Activated naive CD8-positive, alpha-beta T cell treated with anti-CD3 and anti-CD28 coated beads, Interleukin-2, amount 10 ng/mL, durations not matched to agents 7 days and 5 days (primary cell): ENCODE measurements at places on chromosomes 11 and 22. TPM values are rescaled to one million over a fixed set of nuclear protein-coding genes. Genes with fewer than 3 reads are reported as not detected.
A peak's percentile ranks its signal among the peaks of the same experiment; 100 is the strongest.

DNA sequence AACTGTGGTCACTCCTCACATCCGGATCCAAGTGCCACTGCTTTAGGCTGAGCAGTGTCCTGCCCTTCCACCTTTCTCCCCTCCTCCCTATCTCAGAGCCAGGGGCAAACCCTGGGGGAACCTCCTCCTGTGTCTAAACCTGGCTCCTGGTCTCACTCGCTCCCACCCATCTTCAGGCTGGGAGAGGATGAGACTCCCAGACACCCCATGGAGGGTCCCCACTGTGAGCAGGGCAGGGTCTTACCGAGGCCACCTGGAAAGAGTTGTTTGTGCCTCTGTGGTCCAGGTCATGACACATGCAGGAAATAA, 93.6 kb downstream of the PDE2A start:
- no peak overlapping the region for H3K27ac ChIP-seq
- no peak for DNase-seq
- peaks cover 9% of the 10 kb centered on the region for H3K4me1 ChIP-seq
- no peak overlapping the region for H3K4me3 ChIP-seq

DNA sequence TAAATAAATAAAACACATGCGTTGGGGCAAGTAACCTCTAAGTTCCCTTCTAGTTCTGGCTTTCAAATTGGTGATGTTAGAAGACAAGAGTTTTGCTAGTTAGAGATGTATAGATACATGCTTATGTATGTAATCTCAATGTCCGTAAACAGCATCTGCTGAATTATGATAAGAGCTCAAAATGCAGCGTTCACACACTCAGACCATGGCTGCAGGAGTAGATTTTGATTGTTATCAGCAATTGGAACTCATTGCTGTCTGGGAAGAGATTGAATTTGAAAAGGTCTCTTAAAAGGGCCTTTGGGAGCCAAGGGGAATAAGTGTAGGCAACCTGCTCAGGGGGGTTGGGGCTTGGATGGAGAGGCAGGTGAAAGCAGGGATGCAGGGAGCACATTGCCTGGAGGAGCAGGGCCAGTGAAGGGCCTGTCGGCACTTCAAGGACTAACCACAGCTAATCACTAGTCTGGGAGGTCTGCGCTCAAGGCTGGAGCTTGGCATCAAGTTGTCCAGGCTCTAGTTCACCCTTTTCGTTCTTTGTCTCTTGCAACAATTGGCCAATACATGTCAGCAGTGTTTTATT, 2.7 kb upstream of the RAG1 start:
- H3K27ac ChIP-seq = no peak overlapping the region
- no peak overlapping the region for H3K4me3 ChIP-seq
- no peak for DNase-seq
- H3K36me3 ChIP-seq = peaks cover under 1% of the 10 kb centered on the region

DNA sequence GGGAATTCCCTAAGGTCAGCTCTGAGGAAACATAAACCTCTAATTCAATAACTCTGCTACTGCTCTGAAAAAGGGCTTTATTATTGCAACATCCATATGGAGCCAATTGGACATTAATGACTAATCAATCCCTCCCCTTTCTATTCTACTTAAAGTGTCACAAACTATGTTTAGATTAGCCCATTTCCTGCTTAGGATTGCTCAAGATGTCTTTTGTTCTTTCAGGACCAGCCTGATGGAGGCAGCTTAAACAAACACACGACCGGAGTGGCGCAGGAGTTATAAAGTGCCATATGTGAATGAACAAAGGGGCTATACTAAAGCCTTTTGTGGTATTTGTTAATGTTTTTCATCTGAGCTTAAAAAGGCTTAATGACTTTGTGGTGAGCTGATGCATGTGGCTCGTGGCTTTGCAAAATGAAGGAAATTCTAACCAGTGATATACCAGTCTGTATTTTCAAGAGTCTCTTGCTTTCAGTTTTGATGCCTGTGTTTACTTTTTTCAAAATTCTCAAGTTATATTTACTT, 354.4 kb downstream of the SOX6 start:
- no peak for DNase-seq
- H3K27ac ChIP-seq = no peak overlapping the region
- H3K4me1 ChIP-seq = no peaks in the 10 kb centered on the region
- H3K27me3 ChIP-seq = peaks cover 3% of the 10 kb centered on the region
- H3K36me3 ChIP-seq = no peaks in the 10 kb centered on the region

GRCh38 chr22:46739094-46739870, 1.2 kb upstream of the CERK start:
- H3K27me3 ChIP-seq = no peaks in the 10 kb centered on the region
- peaks cover 15% of the 10 kb centered on the region for H3K36me3 ChIP-seq
- H3K4me3 ChIP-seq = peak overlapping the region; percentile 88
- DNase-seq = no peak
- H3K27ac ChIP-seq = peak overlapping the region; percentile 89

DNA sequence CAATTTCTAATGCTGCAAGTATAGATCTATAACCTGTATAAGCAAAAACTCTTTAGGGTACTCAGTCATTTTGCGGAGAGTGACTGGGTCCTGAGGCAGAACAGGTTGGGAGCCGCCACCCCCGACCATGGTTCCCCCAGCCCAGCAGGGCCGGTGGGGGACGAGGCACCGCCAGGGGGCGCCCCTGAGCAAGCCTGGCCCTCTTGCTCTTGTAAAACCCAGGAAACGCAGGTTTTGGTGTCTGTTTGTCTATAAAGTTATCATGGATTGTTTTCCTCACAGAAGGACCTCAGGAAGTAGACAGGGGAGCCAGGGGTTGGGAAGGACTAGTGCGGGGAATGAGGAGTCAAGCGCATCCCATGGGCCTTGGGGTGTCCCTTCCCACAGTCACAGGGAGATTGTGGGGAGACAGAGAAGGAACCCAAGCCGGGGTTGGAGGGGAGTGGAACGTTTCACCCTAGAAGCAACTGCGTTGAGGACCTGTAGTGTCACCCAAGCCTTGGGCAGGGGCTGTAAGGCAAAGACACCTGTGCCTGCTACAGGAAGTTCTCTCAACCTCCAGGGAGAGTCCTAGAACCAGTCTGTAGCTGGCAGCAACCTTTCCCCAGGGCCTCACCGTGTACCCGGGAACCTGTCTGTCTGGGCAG, 26.4 kb downstream of the KCTD17 start:
- no peaks in the 10 kb centered on the region for H3K27me3 ChIP-seq
- H3K4me1 ChIP-seq = peaks cover 47% of the 10 kb centered on the region
- H3K27ac ChIP-seq = peak overlapping the region; percentile 100
- no peaks in the 10 kb centered on the region for H3K36me3 ChIP-seq

MMP1 gene
- total RNA-seq = not detected

DNA sequence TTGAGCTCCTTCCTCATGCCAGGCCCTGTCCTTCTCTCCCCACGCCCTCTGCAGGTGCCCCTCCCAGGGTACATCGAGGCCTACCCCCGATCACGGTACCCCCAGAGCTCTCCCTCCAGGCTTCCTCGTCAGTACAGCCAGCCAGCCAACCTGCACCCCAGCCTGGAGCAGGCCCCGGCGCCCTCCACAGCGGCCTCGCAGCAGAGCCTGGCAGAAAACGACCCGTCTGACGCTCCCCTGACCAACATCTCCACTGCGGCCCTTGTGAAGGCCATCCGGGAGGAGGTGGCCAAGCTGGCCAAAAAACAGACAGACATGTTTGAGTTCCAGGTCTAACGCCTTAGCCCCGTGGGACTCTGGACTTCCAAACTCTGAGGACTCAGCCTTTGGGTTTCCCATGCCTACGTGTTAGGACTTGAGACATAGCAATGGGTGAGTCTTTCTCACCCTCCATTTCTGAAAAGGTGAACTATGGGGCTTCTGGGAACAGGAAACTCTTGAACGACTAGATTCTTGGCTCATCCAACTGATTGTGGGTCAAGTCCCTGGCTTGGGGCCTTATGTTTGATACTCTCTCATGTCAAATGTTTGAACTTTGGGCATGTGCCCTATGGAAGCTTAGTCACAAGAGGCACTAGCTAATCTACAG, 32.7 kb downstream of the C11orf91 start:
- DNase-seq = no peak
- H3K27ac ChIP-seq = no peak overlapping the region
- H3K4me3 ChIP-seq = no peak overlapping the region
- H3K4me1 ChIP-seq = peaks cover 3% of the 10 kb centered on the region

- DNase-seq = no peak
- H3K27me3 ChIP-seq = no peaks in the 10 kb centered on the region
- peaks cover 6% of the 10 kb centered on the region for H3K36me3 ChIP-seq
Measured at GRCh38 chr22:37626144-37626543, 13.3 kb upstream of the SH3BP1 start.
